ENCODE measurements at places on chromosomes 13 and 19.

DNA sequence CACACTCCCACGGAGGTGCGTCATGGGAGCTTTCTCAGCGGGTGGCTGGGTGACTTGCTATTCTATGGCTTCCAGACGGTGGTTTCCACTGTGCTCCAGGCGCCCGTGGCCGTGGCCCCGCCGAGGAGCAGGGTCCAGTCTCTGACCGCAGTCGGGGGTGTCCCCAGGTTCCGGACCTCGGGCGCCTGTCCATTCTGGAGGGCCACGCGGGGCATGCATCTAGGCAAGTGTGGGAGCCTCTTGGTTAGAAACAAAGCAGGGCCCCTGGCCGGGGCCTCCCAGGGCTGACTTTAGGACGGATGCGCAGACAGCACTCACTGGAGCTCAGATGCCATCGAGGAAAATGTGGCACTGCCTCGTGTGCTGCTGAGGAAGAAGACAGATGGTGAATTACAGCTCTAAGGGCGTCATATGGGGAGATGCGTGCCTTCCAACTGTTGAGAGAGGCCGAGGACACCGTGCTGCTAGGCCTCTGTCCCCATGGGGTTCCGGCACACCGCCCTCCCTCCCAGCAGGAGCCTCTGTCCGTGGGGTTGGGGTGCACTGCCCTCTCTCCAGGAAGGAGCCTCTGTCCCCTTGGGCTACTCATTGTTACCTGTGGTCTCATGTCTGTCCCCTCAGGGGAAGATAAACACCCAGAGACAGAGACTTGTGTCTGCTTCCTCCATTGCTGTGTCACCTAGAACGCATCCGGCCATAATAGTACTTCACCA, 38.1 kb downstream of the TMEM255B start:
- no peak for DNase-seq

- peak; percentile 97 for DNase-seq
Observed at GRCh38 chr19:42279902-42280814, 11.1 kb downstream of the CIC start.

DNA sequence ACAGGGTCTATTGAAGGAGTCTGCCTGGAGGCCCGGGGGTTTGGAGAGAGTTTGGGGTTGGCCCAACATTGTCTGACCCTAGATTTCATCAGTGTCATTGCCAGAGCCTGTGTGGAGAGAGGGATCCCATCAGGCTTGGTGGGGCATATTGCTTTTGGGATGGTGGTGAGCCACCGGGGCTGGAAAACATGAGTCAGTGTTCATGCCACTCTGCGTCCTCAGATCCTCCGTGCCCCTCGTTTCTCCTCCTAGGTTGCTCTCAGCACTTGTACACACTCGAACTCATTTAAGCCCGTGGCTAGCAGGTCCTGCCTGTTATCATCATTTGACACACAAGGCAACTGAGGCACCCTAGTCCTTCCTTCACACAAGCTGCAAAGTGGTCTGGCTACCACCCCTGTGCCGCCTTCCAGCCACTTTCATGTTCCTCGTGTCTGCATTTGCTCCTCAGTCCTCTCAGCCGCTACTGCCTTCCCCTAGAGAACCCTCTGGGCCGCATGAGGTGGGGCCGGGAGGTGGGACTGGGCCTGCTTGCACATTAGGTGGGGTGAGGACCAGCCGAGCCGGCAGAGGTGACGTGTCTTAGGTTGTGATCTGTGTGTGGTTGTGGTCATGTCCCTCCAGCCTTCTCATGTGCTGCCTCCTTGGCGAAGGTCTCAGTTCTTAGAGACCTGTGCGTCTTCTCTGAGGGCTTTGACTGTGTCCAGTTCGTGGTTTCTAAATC, 3.6 kb downstream of the NACC1 start:
- no peak for DNase-seq

- no peak for DNase-seq
Observed at GRCh38 chr13:81988567-81988966, 1647.6 kb upstream of the SPRY2 start.

- DNase-seq: no peak
Observed at GRCh38 chr13:32790731-32791130, 204.5 kb downstream of the PDS5B start.

DNA sequence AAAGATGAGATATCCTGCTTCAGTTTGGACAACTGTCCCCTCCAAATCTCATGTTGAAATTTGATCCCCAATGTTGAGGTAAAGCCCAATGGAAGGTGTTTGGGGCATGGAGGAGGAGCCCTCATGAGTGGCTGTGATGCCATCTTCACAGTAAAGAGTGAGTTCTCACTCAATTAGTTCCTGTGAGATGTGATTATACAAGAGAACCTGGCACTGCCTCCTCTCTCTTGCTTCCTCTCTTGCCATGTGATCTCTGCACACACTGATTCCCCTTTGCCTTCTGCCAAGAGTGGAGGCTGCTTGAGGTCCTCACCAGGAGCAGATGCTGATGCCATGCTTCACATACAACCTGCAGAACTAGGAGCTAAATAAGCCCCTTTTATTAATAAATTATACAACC, 86.9 kb downstream of the HSPH1 start:
- DNase-seq: no peak

DNA sequence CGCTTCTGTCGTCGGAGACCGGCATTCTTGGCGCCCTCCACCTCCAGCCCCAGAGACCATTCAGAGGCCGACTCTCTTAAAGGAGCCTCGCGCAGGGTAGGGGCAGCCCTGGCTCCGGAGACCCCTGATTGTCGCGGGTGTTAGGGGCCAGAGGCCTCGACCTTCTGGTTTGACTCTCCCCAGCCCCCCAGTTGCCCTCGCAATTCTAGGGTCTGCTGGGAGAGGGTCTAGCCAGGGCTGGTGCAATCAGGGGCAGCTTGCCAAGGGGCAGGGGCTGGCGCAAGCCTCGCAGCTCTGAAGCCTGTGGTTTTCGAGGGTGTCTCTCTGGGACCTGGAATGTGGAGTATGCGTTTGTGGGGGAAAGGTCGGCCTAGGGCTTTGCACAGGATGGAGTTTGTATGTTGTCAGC, 1.6 kb upstream of the SLC7A10 start:
- no peak for DNase-seq

- no peak for DNase-seq
Observed at GRCh38 chr19:54949412-54949811, 2.1 kb upstream of the NLRP7 start.

- peak; percentile 55 for DNase-seq
Observed at GRCh38 chr19:33514885-33515551, 6.6 kb downstream of the PEPD start.

DNA sequence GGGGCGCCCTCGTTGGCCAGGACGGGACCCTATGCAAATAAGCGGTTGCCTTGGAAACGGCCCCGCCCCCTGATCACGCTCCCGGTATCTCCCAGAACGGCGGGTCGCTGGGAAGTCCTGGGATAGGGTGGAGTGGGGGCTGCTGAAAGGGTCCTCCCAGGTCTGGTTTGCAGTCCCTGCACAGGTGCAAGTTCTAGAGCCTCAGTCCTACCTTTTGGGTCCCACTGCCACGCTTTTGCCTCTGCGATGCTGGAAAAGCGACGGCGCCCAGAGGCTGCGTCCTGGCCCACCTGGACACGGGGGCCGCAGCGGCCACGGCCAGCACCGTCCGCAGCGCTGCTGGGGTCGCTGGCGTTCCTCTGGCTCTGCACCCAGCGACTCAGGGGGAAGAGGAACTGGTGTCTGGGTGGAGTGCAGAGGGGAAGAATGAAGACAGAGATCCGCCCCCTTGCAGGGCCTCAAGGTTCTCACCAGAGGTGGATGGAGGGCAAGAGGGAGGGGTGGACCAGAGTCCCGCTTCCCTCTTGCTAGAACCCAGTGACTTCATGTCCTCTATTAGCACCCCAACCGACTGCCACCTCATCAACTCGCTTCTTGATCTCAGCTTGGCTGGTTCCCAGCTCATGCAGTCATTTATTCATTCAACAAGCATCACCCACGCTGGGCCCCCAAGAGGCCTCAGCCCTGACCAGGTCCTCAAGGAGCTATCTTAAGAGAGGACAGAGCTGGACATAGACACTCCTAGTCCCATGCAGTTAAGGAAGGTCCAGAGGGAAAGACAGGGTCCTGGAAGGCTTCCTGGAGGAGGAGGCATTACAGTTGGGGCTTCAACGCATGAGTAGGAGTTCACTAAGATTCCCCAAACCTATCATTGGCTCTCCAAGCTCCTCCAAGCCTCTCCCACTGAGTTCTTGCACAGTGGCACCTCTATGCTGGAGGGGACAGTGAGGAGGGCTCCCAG, at the start of gene LRRC25:
Gene LRRC25, minus strand, starts transcription at position 381 of the 961 bp plus-strand sequence. CDS start 659 bp downstream, outside the sequence.
- no peak for DNase-seq

- DNase-seq: no peak
Observed at GRCh38 chr19:54107876-54108490, 5.3 kb downstream of the NDUFA3 start.

DNA sequence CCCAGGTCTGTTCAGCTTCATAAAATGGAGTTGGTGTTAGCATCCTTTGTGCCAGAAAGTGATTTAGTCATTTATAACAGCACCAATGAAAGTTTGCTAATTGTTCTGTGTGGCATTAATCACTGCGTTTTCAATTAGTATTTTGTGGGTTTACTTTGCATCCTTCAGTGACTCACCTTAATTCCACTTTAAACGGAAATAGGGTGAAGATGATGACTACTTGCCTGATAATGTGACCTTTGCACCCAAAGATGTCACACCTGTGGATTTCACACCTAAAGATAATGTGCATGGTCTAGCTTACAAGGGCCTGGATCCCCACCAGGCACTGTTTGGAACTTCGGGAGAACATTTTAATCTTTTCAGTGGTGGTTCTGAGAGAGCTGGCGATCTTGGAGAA, 15.0 kb downstream of the GPATCH1 start:
- no peak for DNase-seq

GRCh38 chr19:34232566-34233481, 21.5 kb upstream of the GARRE1 start:
- no peak for DNase-seq

DNA sequence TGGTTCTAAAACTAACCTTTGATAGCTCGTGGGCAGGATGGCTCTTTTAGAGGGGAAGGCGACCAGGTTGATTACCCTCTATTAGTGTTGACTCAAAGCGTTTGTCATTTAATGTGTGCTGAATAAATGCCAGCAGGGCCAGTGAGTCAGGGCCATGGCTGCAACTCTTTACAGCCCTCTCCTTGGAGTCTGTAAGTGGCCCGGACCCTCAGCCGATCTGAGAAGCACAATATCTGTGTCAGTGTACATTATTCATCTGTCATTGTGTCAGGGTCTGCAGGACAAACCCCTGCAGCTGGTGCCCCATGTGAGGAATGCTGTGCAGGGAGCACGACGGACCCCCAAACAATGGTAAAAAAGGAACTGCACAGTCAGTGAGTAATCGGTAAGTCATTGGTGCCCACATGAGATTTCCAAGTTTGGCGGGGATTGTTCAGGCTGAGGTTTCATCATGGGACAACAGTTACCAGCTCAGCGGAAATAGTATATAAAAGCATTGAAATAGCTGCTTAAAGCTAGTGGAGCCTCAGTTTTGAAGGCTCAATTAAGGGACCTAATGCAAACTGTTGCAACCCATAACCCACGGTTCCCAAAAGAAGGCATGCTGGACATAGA, 139.1 kb downstream of the ZNF675 start:
- no peak for DNase-seq

- no peak for DNase-seq
Observed at GRCh38 chr19:29385191-29385795, 140.5 kb upstream of the VSTM2B start.
